AML-193 (cell line): ENCODE measurements at places on chromosomes 11 and 22.

GRCh38 chr22:37337204-37337943 lies 55.1 kb downstream of the CYTH4 start:
- no peak for DNase-seq

DNA sequence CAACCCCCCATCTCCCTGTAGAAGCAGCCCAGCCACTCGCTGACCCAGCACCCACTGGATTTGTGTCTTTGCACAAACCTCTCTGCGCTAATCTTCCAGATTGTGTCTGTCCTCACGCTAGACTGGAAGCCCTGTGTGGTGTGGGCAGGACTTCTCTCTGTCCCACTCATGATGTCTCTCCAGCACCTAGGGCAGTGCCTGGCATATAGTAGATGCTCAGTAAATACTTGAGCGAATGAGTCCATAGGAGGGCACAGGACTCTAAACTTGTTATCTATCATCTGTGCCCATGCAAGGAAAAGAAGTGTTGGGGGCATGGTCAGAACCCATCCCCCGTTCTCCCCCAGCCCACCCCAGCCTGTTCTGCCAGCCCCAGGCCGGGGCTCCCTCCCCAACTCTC lies 22.9 kb downstream of the RPL3 start:
- DNase-seq = no peak

- no peak for DNase-seq
Measured at GRCh38 chr11:72295471-72295870, 51.5 kb upstream of the PHOX2A start.

- DNase-seq = no peak
Measured at GRCh38 chr22:39283322-39284141, 35.9 kb downstream of the RPL3 start.

DNA sequence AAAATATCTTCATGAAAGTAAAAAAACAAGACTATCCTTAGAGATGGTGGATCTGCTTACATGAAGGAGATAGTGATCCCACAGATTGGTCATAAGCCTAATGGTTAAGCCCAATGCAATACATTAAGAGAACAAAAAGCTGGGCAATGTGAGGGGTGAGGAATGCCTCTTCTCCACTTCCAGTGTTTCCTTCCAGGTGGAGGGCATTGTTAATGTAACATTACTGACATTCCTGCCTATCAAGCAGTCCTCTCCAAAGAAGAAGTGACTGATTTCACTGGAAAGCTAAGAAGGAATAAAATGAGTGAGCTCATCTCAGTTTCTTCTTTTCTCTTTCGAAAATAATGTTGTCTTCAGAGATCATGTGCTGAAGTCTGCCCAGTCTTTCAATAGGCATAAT lies 207.8 kb downstream of the RAB38 start:
- no peak for DNase-seq

- peak; percentile 17 for DNase-seq
Measured at GRCh38 chr11:44814881-44815592, 88.3 kb downstream of the TSPAN18 start.

DNA sequence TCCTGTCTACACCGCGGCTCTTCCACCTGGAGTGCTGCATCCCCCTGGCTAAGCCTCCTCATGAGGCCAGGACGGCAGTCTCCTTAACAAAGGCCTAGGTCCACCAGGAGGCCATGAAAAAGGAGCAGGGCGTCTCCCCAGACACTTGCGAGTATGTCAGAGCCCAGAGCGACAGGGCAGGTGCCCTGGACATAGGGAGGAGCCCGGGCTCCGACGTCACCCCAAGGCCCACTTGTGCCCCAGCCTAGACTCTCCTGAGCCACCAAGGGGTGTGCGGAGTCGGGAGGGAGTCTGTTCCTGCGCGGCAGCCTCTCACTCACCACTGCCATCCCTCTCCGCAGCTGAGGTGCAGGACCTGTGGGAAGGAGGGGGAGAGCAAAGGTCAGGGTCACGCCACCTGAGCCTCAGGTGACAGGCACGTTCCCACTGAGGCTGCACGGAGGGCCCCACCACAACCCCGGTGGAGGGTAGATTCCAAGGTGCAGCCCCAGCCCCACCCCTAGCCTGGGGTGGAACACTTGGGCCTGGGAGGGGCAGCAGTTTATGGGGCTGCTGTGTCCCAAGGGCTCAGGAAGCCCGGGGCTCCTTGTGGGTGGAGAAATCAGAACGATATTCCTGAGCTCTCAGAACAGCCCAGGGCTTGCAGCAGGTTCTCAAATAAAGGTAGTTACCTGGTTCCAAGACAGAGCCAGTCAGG lies 10.6 kb downstream of the PRODH start:
- DNase-seq = no peak

- DNase-seq = no peak
Measured at GRCh38 chr11:105152560-105152959, 13.0 kb upstream of the CARD18 start.

DNA sequence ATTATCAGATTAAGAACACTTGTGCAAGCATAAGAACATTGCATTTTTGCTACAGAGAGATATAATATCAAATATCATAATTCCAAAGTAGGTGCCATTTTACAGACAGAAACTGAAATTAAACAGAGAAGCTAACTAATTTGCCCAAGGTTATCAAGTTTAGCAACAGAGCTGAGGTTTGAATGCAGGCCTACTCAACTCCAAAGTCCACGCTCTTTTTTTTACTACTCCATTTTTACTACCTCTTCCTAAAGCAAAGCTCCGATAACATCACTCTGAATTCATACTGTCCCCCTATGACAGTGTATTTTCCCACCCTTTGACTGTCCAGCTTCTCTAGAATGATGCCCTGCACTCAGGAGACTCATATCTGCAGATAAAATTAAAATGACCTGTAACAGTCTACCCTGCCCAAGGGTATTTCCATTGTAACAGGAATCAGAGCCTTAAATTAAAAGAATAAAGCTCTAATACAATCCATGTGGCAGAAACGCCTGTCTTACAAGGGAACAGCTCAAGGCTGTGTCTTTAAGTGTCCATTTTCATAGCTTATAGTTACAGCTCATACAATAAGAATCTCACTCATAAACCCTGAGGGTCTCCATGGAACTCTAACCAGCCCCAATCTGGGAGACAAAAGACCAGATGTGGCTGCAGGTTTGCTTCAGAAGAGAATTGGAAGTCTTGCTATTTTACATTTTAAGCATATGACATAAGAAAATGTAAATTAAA lies 36.8 kb downstream of the ALG9 start:
- DNase-seq = no peak

DNA sequence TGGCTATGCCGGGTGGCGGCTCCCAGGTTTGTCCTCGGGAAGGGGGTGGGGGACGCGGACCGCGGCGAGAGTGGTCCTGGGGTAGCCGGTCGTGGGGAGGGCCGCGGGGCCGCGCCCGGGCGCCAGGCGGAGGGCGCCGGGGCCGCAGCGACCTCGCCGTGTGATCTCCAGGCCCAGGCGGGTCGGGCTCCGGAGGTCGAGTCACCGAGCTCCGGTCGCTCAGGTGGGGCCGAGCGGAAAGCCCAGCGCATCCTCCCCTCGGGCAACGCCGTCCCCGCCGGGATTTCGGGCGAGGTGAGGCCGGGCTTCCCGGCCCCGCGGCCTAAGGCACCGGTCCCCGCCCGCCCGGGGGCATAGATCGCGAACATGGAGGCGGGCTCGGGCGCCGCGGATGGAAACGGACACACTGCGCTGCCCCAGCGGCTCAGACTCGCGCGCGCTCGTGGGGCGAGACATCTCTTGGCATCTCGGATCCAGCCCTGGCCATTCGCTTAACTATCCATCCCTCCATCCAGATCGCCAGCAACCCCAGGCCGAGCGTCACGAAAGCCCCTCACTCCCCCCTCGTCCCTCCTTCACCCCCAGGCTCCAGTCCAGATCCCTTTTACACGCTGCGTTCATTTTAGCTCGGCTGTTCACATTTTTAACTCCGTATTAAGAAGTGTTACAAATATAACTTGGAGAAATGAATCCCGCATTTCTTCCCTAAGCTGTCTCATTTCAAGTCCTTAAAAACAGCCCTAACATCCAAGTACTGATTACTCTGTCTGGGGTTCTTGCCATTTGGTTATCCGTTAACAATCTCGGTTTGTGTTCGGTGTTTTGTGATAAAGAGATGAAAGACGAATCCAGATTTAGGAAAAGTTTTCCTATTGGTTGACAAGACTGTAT lies 460 bp downstream of the ZC3H12C start:
- no peak for DNase-seq

- DNase-seq = no peak
Measured at GRCh38 chr11:60711276-60711675, 11.9 kb downstream of the MS4A8 start.

- DNase-seq = no peak
Measured at GRCh38 chr11:75346296-75346695, 5.2 kb downstream of the ARRB1 start.

DNA sequence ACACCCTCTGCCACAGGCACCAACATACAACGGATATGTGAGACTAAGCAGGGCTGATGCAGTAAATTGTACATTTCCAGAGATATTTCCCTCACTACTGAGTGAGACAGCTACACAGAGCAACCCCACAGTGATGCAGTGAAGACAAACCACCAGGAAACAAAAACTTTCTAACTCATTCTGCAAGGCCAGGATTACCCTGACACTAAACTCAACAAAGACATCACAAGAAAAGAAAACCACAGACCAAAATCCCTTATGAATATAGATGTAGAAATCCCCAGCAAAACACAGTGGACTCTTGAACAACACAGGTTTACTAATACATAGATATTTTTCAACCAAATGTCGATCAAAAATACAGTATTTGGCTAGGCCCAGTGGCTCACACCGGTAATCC lies 1.5 kb upstream of the SLC7A4 start:
- DNase-seq = no peak

DNA sequence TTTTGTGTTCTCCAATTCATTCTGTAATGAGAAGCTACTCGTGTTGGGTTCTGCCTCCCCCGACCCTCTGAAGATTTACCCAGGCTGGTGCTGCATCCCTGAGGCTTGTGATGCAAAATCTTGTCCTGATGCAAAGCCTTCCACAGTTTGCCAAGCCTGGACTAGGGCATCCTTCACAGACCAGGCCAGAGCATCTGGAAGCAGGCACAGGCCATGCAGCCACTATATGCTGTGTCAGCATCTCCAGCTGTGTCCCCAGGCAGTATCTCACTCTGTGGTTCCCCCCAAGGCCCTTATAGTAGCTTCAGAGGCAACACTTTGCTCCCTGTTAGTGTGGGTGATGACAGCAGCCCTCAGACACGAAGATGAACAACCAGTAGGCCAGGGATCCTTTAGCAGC lies 77.3 kb upstream of the RCN1 start:
- DNase-seq = no peak

GRCh38 chr22:46739094-46739870 lies 1.2 kb upstream of the CERK start:
- peak; percentile 10 for DNase-seq

DNA sequence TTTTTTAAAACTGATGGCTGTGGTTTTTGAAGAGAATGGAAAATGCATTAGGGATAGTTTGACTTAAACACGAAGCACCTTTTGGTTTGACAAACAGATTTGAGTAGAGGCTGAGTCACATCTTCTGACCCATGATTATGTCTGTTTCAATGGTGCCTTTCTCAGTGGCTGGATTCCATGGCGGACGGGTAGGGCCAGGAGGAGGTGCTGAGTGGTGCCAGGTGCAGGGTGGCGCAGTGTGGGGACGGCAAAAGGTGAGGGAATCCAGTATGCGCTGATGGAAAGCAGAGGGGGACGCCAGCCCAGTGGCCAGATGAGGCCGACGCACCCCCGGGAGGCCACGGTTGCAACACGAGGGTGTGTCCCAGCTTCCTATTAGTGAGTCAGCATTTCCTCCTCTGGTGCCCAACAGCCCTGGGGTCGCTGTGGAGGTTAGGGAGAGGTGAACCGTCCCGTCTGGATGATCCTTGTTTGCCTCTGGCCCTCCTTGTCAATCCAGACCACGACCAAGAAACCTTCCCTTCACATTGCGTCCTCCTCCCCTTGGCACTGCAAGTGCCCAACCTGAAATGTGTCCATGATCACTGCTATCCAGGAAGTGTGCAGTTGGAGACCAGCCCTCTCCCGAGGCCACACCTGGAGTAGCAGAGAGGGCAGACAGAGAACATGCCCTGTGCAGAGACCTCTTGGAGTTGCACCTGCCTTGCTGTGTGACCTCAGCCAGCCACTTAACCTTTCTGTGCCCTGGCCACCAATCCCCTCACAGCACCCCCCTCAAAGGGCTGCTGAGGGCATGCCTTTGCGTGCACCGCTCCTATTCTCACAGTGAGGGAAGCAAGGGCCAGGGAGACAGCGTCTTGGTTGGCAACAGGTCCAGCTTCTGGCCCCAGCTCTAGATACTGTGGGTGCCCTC lies 32.5 kb upstream of the ATXN10 start:
- DNase-seq = peak; percentile 63

- DNase-seq = no peak
Measured at GRCh38 chr22:37448516-37449127, 21.3 kb upstream of the ELFN2 start.

GRCh38 chr11:36400766-36401455 lies 104.8 kb downstream of the PRR5L start:
- no peak for DNase-seq

DNA sequence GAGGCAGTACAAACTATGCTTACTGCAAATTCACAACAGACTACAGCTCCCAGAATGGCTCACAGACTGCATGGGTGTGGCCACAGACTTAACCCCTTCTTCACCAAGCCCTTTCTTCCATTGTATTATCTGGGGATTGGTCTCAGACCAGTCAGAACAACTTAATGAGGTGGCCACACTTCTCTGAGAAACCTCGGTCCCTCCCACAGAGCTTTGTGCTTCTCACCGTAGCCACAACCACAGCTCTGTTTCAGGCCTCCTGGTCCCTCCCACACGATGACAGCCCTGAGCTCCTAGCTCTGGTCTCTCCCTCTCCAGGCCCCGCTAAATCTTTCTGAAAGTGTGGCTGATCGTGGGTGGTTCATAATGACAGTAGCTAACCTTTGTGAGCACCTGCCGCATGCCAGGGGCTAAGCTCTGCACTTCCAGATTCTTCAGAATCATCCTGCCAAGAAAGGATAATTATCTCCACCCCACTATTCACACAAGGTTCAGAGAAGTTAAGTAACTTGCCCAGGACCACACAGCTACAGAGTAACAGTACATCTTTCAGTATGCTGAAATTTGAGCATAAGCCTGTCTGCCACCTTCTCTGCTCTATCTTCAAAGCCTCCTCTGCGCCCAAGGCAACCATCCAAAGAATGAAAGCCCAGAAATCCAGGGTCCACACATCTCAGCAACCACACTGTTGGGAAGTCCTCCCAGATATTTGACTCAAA lies 5.4 kb downstream of the PDE2A start:
- no peak for DNase-seq

- peak; percentile 95 for DNase-seq
Measured at GRCh38 chr22:38793721-38794466, at the start of gene DNAL4. TSS of gene DNAL4 (minus strand) at chr22:38794143. CDS start at chr22:38782731, 11,412 bp downstream.
